ENCODE measurements at places on chromosomes 6 and 20.

- no peak for DNase-seq
These were observed 94.2 kb upstream of the TAB2 start for GRCh38 chr6:149223120-149223903.

- DNase-seq: no peak
These were observed 704.1 kb downstream of the PTPRT start for GRCh38 chr20:42485556-42485955.

DNA sequence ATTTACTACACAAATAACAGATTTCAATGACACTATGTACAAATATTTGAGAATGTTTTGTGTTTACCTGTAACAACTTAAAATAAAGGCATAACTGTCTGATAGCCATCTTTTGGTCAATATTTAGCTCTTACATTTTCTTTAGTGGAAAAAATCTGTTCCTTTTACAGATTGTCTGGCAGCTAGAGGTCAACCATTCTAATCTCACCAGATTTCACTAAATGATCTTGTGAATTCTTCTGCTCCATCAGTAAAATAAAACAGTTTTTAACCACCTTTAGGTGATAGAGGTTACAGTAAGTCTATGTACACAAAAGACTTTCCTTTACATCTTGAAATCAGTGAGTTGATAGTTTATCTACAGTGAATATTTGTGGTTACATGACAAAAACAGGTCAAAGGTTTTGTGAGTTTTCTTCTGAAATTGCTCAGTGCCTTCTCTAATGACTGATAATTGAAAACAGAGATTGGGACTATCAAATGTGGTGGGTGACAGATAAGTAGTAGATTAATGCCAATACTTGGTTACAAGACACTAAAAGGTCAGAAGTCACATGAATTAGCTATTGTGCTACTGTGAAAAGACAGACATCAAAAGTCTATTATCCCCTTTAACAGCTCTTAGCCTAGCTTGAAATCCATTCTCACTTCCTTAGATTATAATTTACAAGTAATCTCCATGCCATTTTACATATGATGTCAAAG is 47.4 kb downstream of the BMP5 start:
- no peak for DNase-seq

DNA sequence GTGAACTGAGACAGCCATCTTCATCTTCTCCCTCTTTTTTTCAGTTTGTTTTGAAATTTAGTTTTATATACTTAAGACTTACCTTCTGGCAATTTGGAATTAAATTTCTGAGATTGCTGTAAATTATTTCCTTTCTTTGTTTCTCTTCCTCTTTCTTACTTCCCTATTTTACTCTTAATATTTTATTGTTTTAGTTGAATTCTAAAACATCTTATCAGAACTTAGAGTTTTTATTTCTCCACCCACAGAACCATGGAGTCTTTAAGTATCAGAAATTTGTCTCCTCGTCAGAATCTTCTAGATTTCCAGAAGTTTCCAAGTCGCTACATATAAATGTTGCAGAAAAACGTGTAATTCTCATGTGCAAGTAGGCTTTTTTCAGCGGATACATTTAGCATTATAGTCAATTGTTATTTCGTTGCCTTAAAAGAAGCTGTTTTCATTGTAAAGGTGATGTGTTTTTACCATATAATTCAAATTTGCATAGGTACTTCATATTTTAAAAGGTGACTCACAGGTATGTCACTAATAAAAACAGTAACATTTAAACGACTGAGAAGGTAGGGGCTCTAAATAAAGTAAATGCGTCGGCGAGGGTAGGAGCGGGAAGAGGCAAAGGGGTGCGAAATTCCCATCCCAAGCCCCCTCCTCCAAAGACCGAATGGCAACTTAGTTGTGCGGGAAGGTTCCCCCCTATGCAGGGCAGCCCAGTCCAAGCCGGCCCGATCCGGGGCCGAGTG is 866 bp upstream of the MYO6 start:
- DNase-seq: no peak

GRCh38 chr6:158416883-158417759 is 104.9 kb downstream of the TULP4 start:
- no peak for DNase-seq

DNA sequence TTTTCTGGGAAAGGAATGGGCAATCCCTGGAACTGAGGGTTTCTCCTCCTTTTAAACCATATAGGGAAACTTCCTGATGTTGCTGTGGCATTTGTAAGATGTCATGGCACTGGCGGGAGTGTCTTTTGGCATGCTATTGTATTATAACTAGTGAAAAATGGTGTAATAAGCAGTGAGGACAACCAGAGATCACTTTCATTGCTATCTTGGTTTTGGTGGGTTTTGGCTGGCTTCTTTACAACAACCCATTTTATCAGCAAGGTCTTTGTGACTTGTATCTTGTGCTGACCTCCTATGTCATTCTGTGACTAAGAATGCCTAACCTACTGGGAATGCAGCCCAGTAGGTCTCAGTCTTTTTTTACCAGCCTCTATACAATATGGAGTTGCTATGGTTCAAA is 9.1 kb upstream of the DCBLD1 start:
- DNase-seq: no peak

DNA sequence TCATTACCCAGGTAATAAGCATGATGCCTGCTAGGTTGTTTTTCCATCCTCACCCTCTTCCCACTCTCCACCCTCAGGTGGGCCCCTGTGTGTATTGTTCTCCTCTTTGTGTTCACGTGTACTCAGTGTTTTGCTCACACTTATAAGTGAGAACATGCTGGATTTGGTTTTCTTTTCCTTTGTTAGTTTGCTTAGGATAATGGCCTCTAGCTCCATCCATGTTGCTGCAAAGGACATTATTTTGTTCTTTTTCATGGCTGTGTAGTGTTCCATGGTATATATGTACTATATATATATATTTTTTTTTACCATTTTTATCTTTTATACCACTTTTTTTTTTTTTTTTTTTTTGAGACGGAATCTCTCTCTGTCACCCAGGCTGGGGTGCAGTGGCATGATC is 71.9 kb downstream of the RSPH3 start:
- DNase-seq: no peak

DNA sequence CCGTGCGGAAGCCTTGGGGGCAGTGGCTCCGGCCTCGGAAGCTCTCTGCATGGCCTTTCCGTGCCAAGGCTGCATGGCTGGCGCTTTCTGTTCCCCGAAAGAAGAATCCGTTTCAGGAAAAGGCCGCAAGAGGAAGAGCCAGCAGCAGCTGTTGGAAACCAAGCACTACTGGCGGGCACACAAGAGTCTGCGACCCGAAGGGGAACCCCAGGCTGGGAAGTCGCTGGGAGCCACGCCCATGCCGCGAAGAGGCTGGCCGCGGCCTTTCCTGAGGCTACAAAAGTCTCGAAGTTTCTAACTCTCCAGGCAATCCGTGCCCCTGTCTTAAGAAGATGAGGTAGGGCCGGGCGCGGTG is at the start of gene CGAS:
Gene CGAS, minus strand, starts transcription at position 191 of the 355 bp plus-strand sequence. Its CDS starts 116 bp downstream, at position 75.
- DNase-seq: peak; percentile 93

GRCh38 chr6:6366803-6367202 is 46.3 kb upstream of the F13A1 start:
- no peak for DNase-seq

DNA sequence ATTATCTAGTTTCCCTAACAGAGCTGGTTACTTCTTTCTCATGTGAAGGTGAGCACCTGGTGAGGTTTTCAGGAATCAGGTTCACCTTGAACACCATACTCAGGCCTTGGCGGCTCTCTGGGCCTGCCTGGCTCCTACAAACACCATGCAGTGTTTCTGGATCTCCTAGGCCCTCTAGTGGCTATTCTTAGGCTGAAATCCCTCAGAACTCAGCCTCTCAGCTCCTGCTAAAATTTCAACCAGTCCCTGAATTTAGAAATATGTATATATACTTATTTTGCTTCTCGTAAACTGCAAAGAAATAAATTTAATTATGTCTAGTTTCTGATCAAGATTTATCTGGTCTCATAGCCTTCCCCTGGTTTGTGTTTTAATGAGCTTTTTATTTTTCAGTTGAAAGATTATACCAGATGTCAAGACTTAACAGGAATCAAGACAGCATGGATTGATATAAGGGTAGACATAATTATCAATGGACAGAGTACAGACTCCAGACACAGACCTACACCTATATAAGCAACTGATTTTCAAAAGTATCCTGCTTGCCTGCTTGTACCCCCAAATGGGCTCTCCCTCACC is 55.9 kb downstream of the ANKEF1 start:
- DNase-seq: peak; percentile 39

GRCh38 chr6:94289131-94289530 is 869.8 kb upstream of the EPHA7 start:
- DNase-seq: no peak

- no peak for DNase-seq
These were observed 98.8 kb downstream of the MYLK4 start for GRCh38 chr6:2651961-2652360.

Measured in activated CD4-positive, alpha-beta T cell treated with anti-CD3 and anti-CD28 coated beads, Interleukin-2, amount 50 U/mL, for 16 hours (primary cell).